ENCODE measurements at places on chromosomes 12 and 14. TPM values are rescaled to one million over a fixed set of nuclear protein-coding genes. Genes with fewer than 3 reads are reported as not detected.

Gene RHEBL1
- total RNA-seq: 1.7 TPM

Gene NOS1
- 9.6 TPM for total RNA-seq

DNA sequence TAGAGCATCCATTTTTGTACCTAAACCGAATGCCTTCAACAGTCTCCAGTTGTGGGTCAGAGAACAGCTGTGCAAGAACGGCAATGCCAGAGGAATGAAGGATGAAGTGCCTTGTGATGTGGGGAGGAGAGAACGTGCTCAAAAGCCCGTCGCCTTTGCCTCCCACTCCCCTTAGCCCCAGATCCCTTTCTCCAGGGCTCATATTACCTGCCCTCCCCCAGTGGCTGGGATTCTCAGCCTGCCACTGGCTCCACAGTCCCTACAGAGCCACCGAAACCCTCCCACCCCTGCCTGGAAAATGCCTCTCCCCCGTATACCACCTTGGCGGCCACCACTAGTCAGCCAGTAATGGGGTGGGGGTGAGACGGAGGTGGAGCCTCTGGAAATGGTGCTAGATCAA lies 158.5 kb downstream of the ZFP36L1 start:
- peaks cover 71% of the 10 kb centered on the region for H3K4me1 ChIP-seq
- DNase-seq: peak; percentile 49
- peak overlapping the region; percentile 82 for H3K27ac ChIP-seq

- H3K27ac ChIP-seq: no peak overlapping the region
- H3K4me3 ChIP-seq: no peak overlapping the region
- no peaks in the 10 kb centered on the region for H3K36me3 ChIP-seq
- H3K27me3 ChIP-seq: no peaks in the 10 kb centered on the region
Observed at GRCh38 chr12:87924149-87924548, 105.1 kb downstream of the C12orf50 start.

DNA sequence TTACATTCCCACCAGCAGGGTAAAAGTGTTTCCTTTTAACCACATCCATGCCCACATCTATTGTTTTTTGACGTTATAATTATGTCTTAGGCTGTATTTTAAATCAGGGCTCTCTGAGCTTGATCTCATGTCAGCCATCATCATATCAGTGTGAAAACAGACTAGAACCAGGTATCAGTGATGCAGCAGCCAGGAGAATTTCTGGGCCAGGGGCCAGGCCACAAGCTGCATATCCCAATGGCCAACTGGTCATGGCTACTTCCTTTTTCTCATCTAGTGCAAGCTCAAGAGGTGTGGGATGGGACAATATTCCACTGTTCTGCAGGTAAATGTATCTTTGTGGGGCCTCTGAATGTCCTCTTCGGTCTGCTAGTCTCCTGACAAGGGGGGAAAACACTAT lies 125.1 kb downstream of the CRADD start:
- H3K27me3 ChIP-seq: no peaks in the 10 kb centered on the region
- H3K4me1 ChIP-seq: peaks cover 32% of the 10 kb centered on the region
- peak overlapping the region; percentile 84 for H3K27ac ChIP-seq
- no peak for DNase-seq
- no peak overlapping the region for H3K4me3 ChIP-seq
- H3K36me3 ChIP-seq: no peaks in the 10 kb centered on the region

GRCh38 chr14:26281280-26281998 lies 316.4 kb downstream of the NOVA1 start:
- H3K27ac ChIP-seq: peak overlapping the region; percentile 7
- H3K4me3 ChIP-seq: no peak overlapping the region
- no peaks in the 10 kb centered on the region for H3K27me3 ChIP-seq

DNA sequence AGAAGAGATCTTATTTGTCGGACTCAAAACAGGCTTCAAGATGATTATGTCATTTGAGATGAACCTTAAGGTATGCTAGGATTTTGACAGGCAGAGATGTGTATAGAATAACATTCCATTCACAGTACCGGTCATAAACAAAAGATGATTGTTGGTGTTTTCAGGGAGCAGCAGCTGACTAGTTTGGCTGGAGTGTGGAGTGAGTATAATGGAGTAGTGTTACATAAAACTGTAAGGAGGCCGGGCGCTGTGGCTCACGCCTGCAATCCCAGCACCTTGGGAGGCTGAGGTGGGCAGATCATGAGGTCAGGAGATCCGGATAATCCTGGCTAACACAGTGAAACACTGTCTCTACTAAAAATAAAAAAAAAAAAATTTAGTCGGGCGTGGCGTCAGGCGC lies 23.9 kb downstream of the SERPINA10 start:
- H3K27me3 ChIP-seq: no peaks in the 10 kb centered on the region
- H3K36me3 ChIP-seq: no peaks in the 10 kb centered on the region
- H3K4me1 ChIP-seq: no peaks in the 10 kb centered on the region
- DNase-seq: no peak
- H3K27ac ChIP-seq: no peak overlapping the region
- no peak overlapping the region for H3K4me3 ChIP-seq

- H3K27ac ChIP-seq: no peak overlapping the region
- no peak for DNase-seq
- no peaks in the 10 kb centered on the region for H3K27me3 ChIP-seq
Observed at GRCh38 chr12:112214064-112214463, 88.7 kb downstream of the TRAFD1 start.

- H3K27me3 ChIP-seq: no peaks in the 10 kb centered on the region
- no peaks in the 10 kb centered on the region for H3K36me3 ChIP-seq
- peaks cover 6% of the 10 kb centered on the region for H3K4me1 ChIP-seq
- no peak for DNase-seq
Observed at GRCh38 chr14:77880056-77880455, 80.1 kb downstream of the ADCK1 start.

All from vagina (tissue), 2 donors.